ENCODE measurements at places on chromosomes 1 and 21.

- no peak for DNase-seq
These were observed 23.3 kb upstream of the NBL1 start for GRCh38 chr1:19620786-19621185.

DNA sequence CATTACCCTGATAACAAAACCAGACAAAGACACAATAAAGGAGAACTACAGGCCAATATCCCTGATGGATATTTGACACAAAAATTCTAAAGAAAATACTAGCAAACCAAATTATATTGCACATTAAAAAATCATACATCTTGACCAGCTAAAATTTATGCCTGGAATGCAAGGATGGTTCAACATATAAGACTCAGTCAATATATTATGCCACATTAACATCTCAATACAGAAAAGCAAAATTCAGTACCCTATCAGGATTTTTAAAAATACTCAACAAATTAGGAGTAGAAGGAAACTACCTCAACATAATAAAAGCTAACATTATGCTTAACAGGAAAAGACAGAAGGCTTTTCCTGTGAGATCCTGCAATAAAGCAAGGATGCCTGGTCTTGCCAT is 177.1 kb downstream of the MAGI3 start:
- no peak for DNase-seq

DNA sequence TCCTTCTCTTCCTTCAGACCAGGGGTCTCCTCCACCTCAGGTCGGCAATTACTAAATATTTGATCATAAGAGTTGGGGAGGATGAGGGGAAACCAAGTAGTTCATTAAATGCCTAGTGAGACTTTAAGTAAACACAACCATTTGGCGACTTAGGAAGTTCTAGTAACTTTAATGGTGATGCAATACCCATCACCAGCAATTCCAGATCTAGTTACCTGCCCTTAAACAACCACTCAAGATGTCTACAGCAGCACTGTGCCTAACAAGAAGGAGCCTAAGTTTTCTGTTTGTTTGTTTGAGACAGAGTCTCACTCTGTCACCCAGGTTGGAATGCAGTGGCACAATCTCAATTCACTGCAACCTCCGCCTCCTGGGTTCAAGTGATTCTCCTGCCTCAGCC is 56.6 kb upstream of the L1TD1 start:
- DNase-seq = no peak

DNA sequence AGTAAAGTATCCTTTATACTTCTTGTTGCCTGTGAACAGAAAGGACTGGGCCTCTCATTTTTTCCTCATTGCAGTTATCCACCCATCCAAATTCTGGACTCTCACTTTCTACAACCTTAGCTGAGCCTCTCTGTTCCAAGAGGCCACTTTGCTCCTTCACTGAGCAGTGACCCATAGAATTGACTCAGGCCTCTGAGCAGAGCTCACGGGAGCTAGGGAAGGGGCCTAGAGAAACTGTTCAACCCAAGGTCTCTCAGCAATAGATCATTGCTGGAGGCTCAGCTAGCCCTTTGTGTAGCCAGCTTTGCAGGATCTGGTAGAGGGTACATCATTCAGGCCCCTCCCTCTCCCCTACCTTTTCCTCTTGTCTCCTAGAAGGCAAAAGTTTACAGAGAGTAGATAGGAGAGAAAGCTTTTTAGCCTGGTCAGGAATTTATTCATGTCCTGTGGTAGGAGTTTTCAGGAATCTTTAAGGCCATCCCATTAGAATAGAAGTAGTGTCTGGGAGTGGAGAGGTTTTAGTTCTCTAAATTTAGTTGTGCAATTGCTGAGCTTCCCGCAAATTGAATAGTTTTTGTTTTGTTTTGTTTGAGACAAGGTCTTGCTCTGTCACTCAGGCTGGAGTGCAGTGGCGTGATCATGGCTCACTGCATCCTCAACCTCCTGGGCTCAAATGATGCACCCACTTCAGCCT is 6.7 kb downstream of the INTS3 start:
- no peak for DNase-seq

- no peak for DNase-seq
These were observed 128.3 kb downstream of the EPHB2 start for GRCh38 chr1:22838965-22839364.

DNA sequence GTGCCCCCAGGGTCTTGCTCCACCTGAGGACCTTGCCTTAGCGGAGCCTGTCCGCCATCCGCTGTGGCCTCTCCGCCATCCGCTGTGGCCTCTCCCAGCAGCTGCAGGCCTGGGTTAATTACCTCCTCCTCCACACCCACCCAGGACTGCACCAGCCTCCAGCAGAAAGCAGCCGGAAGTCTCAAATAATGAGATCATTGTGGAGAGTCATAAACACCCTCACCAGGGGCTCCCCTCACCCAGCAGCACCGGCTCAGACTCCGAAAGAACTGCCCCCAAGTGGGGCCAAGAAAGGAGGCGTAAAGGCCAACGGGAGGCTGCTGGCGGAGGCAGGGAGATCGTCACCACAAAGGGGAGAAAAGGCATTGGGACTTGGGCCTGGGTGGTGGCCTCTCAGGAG is 10.7 kb upstream of the GPR153 start:
- DNase-seq = no peak

DNA sequence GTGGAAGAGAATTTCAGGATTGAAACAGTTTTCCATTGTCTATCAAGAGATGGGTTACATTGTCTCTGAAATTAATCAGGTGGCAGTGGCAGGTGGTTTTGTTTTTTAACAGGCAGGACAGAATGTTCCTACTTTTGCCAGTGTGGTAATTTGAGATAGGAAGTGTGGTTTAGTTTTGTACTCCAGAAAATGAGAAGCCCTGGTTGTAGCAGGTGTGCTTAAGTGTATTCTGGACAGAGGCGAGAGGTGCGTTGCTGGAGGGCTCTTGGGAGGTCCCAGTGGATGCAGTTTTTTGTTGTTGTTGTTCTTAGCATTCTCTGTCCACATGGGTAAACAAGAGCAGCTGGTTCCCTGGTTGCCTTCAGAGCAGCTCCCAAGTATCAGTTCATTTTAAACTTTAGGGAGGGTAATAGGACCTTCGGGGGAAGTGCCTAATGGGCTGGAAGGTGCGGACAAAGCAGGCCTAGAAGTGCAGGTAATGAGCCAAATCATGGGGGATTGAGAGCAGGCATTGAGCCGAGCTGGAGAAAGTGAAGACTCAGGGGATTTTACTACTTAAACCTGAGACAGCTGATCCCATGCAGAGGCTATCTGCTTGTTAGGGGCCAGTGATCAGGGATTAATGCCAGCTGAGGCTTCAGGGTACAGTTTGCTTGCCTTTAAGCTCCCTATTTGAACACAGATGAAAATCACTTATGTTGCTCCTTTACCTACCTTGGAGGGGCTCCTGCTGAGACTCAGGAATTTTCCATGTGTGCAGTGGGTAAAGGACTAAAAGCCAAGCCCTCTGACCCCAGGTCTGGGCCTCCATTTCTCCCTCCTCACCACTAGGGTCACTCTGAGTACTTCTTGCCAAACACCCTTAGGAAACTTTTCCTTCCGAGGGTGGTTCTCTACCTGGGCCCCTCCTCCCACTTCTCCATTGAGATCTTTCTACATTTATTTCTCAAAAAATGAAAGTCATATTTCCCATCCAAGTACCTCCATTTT is 6.1 kb downstream of the PFKFB2 start:
- peak; percentile 28 for DNase-seq

GRCh38 chr1:154987326-154987725 is 4.2 kb downstream of the FLAD1 start:
- DNase-seq = no peak

GRCh38 chr1:158331106-158331425 is 265 bp downstream of the CD1B start:
- no peak for DNase-seq

Measured in hematopoietic multipotent progenitor cell treated with erythropoietin and hydrocortisone succinate and interleukin-3 and kit ligand, for 6 days (in vitro differentiated cells).